ENCODE measurements at places on chromosomes 11 and 22.

DNA sequence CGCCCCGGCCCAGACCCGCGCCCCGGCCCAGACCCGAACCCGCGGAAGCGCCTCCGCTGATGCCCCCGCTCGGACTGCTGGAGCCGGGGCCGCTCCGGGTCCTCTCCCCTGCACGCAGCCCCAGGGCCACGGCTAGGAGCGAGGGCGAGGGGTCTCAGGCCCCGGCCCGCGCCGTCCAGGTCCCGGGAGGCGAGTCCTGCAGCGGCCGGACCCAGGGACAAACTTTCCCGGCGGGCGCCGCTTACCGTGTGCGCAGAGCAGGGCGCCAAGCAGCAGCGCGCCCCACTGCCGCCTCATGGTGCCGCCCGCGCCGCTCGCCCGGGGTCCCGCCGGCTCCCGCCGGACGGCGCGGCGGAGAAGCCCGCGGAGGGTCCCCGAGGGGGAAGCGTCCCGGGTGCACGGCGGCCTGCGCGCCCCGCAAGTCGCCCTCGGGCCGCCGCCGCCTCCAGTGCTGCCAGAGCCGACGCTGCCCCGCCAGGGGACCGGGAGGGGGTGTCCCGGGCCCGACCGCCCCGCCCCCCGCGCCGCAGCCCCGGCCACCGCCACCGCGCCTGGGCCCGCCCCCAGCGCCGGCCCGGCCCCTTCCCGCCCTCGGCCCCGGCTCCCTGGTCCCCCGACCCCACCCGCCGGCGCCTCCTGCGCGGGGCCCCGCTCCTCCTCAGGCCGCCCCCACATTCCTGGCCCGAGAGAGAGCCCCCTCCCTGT, at the start of gene LRP4:
Gene LRP4, minus strand, starts transcription at position 468 of the 705 bp plus-strand sequence. Its CDS starts 171 bp downstream, at position 297.
- peak; percentile 57 for DNase-seq

DNA sequence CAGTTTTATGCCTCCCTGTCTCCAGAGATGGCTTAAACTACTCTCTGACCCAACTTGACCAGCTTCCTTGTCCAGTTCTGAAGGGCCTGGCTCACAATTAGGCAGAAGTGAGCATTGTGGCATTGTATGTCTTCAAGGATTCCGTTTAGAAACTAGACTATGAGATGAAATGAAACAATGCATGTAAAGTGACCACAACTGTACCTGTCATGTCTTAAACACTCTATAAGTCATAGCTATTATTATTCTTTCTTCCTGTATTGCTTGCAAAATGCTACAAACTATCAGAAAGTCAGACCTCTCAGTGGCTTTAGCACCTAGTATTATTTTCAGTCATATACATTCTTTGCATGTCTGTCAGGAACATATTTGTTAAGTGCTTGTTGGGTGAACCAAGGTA, 127.9 kb upstream of the MTMR2 start:
- DNase-seq = no peak

GRCh38 chr11:78391424-78391823, 26.2 kb downstream of the GAB2 start:
- DNase-seq = no peak

DNA sequence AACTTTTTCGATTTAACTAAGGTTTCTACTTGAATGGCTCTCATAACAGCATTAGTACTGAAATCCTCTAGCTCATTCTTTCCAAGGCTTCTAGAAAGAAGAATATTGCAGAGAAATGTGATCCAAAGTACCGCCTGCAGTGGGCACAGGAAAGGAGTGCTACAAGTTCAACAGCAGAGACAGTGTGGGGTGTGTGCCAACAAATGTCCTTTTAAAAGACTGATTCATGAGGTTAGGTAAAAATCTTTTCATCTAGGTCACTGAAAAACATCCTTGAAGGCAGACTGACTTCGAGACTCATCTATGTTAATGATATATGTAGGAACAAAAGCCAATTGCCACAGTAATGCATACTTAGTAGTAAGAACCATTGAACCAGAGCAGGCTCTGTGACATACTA, 349.1 kb upstream of the PITPNB start:
- DNase-seq = no peak

- no peak for DNase-seq
Measured at GRCh38 chr11:256952-257737, 20.4 kb downstream of the PSMD13 start.

GRCh38 chr22:49586244-49586748, 241.4 kb downstream of the BRD1 start:
- DNase-seq = no peak

DNA sequence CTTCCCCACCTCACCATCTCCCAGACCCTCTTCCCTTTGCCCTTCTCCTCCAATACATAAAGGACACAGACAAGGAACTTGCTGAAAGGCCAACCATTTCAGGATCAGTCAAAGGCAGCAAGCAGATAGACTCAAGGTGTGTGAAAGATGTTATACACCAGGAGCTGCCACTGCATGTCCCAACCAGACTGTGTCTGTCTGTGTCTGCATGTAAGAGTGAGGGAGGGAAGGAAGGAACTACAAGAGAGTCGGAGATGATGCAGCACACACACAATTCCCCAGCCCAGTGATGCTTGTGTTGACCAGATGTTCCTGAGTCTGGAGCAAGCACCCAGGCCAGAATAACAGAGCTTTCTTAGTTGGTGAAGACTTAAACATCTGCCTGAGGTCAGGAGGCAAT, 58.2 kb downstream of the TIMP3 start:
- no peak for DNase-seq

GRCh38 chr11:63997104-63997700, 11.0 kb downstream of the OTUB1 start:
- no peak for DNase-seq

DNA sequence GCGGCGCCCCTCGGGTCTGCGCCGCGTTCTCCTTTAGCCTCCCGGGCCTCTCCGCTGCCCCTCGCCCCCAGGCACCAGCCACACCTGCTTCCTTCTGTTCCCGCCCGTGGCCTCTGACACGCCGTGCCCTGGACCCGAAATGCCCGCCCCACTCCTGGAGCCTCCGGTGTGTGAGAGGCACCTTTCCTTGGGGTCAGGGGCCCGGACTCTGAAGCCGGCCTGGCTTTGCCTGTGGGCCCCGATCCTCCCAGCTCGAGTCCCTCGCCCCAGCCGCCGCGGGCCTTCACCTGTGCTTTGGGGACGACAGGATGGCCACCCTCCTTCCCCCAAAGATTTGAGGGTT, 661 bp upstream of the CDPF1 start:
- DNase-seq = no peak

GRCh38 chr22:31998784-31999385, 44.2 kb upstream of the SLC5A1 start:
- no peak for DNase-seq

GRCh38 chr22:41642331-41643110, 21.4 kb downstream of the XRCC6 start:
- DNase-seq = no peak

DNA sequence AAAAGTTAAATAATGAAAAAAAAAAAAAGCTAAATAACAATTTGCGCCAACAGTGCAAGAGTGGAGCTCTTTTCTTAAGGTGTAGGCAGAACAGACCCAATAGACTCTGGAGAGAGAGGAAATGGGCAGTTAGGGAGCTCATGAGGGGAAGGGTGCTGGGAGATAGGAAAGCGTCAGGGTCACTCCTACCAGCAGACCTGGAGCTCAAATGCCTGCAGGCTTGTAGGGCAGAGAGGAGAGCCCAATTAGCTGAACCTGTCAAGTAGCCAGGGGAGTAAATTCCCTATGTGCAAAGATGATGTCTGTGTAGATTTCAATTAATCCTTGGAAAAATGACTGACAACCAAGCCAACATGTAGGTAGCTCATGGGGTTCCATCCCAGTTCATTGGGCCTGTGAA, 73.0 kb downstream of the RAB30 start:
- no peak for DNase-seq

- no peak for DNase-seq
Measured at GRCh38 chr22:43098356-43098755, 9.2 kb upstream of the TTLL1 start.

DNA sequence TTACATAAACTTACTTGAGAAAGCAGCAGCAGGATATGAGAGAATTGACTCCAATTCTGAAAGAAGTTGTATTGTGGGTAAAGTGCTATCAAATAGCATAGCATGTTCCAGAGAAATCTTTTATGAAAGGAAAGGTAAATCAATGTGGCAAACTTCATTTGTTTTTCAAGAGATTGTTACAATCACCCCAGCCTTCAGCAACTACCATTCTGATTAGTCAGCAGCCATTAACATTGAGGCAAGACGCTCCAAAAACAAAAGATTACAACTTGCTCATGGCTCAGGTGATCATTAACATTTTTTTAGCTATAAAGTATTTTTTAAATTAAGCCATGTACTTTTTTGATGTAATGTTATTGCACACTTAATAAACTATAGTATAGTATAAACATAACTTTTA, 357.2 kb downstream of the TMEM135 start:
- DNase-seq = no peak

DNA sequence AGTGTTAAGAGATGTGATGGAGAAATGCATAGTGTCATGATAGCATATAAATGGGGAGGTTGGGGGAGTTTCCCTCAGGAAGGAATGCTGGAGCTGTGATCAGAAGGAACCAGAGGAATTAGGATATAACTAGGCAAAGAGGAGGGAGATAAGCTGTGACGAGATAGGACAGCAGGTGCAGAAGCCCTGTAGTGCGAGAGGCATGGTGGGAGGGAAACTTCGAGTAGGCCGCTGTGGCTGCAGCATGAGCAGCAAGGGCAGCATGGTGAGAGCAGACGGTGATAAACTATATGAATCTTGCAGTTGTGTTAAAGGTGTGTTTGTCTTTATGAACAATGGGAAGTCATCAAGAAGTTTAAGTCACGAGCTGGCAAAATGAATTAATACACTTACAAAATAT, 109.9 kb downstream of the EMSY start:
- DNase-seq = no peak

GRCh38 chr22:31603081-31603525, 58.9 kb downstream of the PISD start:
- no peak for DNase-seq

DNA sequence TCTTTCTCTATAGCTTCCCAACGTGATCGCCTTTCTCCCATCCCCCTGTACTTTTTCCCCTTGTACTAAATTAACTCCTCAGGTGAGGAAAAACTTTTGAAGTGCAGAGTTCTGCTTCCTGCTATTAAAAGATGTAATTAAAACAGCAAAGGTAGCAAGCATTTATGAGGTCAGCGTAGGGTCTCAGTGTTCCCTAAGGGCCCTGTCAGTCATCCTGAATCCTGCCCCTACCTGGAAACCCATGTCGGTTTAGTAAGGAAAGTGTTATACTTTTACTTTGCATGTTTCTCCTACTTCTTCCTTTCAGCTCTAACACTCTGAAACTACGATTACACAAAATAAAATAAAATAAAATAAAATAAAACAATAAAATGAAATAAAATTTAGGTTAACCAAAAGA, 1.3 kb upstream of the HBB start:
- no peak for DNase-seq

- no peak for DNase-seq
Measured at GRCh38 chr11:69018924-69019323, 5.9 kb upstream of the MRGPRF start.

- DNase-seq = no peak
Measured at GRCh38 chr11:109236188-109236587, 185.8 kb upstream of the C11orf87 start.

DNA sequence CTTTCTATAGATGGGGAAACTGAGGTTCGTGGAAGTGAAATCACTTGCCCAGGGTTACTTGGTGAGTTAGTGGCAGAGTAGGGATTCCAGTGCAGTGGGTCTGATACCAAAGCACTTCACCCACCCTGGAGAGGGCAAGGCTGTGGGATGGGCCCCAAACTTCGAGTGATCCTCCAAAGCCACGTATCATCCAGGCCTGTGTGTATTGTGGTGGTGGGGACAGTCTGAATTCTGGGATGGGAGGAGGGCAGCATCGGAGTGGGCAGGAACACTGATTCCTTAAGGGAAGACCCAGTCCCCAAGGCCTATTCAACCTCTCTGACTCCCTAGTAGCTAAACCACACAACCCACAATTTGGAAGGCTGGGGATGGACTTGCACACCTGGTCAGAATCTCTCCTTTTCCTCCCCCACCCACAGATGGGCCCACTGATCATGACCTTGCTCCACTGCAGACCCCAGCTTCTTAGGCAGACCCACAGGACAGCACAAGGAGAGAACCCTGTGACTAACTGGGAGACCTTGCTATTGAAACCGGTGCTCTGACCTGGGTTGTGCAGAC, 11.5 kb downstream of the TMPRSS13 start:
- no peak for DNase-seq

DNA sequence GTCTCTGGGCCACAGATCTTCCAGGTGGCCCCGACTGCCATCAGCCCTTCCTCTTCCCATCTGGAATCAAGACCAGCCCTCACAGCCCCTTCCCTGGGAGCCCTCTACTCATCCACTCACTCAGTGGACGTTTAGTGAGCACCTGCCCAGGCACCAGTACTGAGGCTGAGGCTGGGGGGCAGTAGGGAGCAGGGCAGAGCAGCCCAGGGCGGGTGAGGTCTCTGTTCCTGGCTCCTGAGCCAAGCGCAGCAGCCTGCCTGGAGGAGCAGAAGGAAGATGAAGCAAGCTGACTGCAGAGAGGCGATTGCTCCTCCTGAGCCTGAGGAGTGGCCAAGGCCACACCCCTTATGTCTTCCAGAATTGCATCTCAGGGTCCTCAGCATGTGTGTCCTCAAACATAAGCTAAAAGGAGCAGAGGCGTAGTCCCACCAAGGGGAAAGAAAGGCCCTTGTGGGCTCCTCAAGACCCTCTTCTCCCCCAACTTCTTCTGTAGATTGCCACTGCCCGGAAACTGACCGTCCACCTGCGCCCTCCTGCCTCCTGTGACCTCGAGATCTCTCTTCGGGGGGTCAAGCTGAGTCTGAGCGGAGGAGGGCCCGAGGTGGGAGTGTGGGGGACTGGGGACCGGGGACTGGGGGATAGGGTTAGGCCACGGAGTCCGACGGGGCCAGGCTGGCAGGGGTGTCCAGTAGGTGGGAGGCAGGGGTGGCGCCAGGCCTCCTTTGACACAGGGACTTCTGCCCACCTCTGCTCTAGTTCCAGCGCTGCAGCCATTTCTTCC, 5.8 kb downstream of the MAPK8IP2 start:
- no peak for DNase-seq

DNA sequence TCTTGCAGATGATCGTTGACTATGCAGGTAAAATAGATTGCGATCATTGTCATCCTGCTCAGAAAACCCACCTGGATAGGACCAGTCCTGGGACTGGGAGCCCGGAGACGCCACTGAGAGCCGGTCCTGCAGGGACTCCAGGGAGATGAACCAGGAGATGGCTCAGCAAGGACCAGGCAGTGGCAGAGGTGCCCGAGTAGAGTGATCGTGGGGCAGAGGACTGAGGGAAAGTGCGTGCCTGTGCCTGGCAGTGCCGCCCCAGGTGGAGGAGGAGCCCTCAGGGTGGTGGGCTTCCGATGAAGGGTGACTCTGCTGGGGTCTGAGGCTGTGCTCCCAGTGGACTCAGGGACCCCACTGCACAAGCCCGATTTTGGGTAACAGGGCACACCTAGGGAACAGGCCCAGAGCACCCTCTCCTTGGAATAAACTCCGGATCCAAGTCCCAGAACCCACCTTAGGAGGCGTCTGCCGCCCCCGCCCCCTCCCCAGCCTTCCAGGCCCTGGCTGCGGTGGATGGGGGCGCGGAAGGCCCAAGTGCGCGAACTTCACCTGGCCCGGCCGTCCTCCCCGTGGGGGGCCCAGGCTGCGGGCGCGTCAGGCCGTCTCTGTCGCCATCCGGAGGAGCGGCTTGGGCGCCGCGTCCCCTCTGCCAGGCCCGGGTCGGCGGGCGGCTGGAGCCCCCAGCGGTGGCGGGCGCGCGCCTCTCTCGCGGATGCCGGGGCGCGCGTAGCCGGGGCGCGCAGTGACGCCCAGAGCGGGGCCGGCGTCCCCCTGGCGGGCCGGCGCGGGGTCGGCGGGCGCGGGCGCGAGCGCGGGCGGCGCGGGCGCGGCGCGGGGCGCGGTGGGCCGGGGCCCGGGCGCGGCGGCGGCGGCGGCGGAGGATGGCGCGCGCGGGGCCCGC, 1338.8 kb downstream of the BRD1 start:
- DNase-seq = no peak
